ENCODE measurements at places on chromosomes 11 and 22. TPM values are rescaled to one million over a fixed set of nuclear protein-coding genes. Genes with fewer than 3 reads are reported as not detected.

The OR51B2 gene
- total RNA-seq = not detected

The SEPTIN5 gene
- 12.6 TPM for total RNA-seq

- H3K4me1 ChIP-seq = peaks cover 39% of the 10 kb centered on the region
- peaks cover 7% of the 10 kb centered on the region for H3K36me3 ChIP-seq
- no peak for DNase-seq
- peak overlapping the region; percentile 85 for H3K27ac ChIP-seq
- peak overlapping the region; percentile 69 for H3K4me3 ChIP-seq
- H3K27me3 ChIP-seq = no peaks in the 10 kb centered on the region
These were observed 3.6 kb downstream of the SIPA1 start for GRCh38 chr11:65641297-65642013.

- no peak overlapping the region for H3K27ac ChIP-seq
- H3K4me3 ChIP-seq = no peak overlapping the region
- H3K4me1 ChIP-seq = peaks cover 12% of the 10 kb centered on the region
These were observed 11.5 kb downstream of the NNMT start for GRCh38 chr11:114307524-114308203.

GRCh38 chr22:28874811-28875320 is 8.5 kb upstream of the ZNRF3 start:
- no peak overlapping the region for H3K4me3 ChIP-seq
- H3K27me3 ChIP-seq = no peaks in the 10 kb centered on the region
- DNase-seq = no peak
- H3K27ac ChIP-seq = no peak overlapping the region

DNA sequence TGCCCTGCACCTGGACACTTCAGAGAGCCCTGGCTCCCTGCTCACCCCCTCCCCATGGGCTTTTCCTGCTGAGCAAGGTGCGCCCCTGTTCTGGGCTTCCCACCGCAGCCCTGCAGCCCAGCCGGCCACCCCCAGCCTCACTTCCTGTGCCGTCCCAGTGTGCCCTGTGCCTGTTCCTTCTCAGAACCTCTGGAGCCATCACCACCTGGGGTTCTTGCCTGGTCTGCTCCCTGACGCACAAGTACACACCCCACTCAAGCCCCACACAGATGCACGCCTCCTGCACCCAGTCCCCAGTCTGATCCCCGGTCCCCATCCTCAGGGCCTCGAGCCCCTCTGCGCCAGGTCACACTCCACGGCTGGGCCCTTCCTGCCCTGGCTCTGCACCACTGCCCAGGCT is 23.9 kb upstream of the DGCR8 start:
- no peak overlapping the region for H3K4me3 ChIP-seq
- no peaks in the 10 kb centered on the region for H3K27me3 ChIP-seq
- H3K27ac ChIP-seq = 0 out of 2 replicates have a peak overlapping the region, but pooled peaks have one; percentile 27
